ENCODE measurements at places on chromosomes 5 and 9.

DNA sequence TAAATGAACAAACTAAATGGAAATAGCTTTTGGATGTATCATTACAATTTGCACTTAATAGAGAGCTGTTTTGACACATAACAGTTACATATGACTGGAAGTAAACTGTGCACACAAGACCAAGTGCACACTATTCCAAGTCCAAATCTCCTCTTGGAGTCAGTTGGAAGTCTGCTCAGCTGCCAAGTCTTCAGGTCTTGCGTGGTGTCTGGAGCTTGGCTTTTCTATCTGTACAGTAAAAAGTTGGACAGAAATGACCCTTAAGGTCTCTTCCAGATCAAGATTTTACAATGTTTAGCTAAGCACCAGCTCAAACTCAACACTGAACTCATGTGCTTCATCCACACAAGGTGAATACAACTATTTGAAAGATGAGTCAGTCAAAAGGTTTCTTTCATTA, 456.9 kb downstream of the RASEF start:
- no peak for DNase-seq

- DNase-seq: no peak
Observed at GRCh38 chr5:135443161-135443960, 3.8 kb downstream of the DCANP1 start.

- no peak for DNase-seq
Observed at GRCh38 chr9:38424918-38425317, 664 bp upstream of the IGFBPL1 start.

DNA sequence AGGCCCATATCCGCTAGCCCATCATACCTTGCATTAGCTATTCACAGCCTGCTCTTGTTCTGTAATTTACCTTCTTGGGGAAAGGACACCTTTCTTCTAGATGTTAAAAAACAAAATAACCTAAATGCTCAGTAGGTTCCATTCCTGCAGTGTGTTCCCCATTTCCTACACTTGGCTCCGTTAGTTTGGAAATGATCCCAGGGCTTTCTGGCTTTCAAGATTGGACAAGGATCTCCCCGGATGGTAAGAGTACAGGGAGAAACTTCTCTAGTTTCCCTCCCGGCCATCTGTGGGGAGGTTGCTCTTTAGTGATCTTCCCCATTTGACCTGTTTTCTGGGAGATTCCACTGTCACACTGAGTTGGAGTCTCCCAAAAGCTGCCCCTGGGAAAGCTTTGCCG, 27.3 kb upstream of the STC2 start:
- DNase-seq: no peak

- peak; percentile 76 for DNase-seq
Observed at GRCh38 chr5:77102549-77102948, 15.5 kb upstream of the ZBED3 start.

DNA sequence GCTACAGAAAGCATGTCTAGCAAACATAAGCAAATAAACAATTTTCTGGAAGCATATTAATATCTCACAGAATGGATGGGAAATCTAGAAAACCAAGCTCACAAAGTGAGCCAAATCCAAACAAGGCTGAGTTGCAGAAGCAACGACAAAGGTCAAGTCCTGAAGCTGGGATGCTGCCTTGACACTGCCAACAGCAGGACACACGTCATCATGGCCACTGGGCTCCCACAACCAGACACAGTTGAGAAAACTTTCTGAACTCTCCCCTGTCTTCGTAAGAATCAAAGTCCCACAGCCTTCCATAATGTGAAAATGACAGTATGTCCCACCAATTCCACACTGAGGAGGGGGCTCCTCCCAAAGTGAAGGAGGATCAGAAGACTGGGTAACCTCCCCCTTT, 37.6 kb downstream of the EPB41L4A start:
- no peak for DNase-seq

- DNase-seq: no peak
Observed at GRCh38 chr5:172791286-172791685, 20.3 kb upstream of the DUSP1 start.

Data from DMS79 (cell line).